Colonic mucosa (tissue), 4 donors: ENCODE measurements at places on chromosomes 3 and 15. TPM values are rescaled to one million over a fixed set of nuclear protein-coding genes. Genes with fewer than 3 reads are reported as not detected.
A peak's percentile ranks its signal among the peaks of the same experiment; 100 is the strongest.

DNA sequence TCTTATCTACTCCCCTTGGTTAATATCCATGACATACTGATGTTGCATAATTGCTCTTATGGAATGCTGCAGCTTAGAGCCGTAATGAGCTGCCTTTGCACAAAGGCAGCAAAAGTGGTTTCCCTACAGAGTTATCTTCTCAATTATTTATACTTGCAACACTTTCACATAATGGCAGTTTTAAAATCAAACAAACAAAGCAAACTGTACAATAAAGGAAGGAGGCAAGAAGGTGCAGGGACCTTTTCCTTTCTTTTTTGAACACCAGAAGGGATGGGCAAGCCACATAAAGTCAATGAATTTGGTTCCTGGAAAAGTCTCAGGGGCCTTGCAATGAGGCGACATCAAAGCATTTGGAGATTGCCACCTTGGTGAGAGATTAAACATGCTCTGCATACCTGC, 188.0 kb downstream of the MEIS2 start:
- no peak for DNase-seq

GRCh38 chr3:56297281-56297840, 170.9 kb downstream of the ERC2 start:
- DNase-seq: no peak

DNA sequence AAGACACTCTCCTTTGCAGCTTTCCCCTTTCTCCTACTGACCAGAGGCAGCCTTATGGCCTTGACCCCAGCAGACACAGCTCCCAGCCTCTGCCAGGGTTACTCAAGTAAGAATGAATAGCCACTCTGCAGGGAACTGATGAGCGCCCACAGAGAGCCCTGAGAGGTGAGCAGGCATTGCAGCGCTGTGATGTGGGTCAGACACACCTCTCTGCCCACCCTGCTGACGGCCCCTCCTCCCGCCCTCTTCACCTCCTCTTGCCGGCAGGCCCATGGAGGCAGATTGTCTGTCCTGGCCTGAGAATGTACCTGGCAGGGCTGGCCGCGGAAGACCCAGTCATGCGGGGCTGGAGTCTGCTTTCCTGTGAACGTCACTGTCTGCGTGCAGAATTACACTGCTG, 512.6 kb upstream of the PPP2R3A start:
- DNase-seq: no peak

DNA sequence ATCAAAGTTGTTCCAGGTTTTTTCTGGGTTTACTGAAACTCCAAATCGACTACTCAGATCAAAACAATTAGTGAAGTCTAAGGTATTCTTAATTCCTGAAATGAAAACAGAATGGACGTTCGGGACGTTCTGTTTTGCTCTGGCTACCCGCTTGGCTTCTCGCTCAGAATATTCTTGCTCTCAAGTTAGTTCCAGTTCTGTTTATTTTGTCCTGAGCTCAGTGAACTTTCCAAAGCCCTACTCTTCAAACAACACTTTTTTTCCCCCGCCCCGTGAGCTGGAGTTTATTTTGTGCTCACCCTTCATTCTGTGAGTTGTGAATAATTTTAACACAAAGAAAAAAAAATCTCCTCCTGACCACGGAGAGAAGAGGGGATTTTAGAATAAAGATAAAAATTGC, 72.6 kb downstream of the SAMMSON start:
- DNase-seq: no peak

DNA sequence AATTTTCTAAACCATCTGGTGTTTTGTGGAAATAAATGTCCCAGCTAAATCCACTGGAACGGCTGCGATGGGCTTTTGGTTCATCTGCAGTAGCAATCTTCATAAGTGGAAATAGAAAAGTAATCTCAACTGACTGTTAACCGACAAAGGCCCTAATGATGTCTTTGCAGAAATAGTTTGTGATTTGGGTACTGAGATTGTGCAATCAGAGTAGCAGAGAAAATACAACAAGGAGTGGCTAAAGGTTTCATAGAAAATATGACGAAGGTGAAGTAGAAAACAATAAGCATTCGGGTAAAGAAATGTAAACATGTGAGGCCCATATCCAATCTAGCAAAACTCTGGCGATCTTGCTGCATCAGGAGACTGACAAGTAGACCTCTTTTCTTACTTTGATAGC, 262.6 kb upstream of the MCTP2 start:
- no peak for DNase-seq

MNS1 gene
- 0.58 TPM for total RNA-seq

DNA sequence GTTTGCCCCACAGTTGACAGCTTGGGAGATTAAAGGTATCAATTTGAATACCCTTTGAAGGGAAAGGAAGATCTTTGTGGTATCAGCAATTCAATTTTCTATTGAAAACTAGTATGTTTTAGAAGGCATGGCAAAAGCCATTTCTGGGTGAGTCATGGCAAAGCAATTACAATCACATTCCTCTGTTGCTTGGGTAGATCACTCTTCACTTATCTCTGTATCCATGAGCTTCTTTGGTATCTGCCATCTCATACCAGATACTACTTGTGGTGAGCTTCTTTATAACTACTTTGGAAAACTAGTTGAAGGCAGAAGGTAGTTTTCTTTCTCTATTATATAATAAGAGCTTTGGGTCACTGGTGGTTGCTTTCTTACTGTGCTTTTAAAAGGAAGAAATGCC, 28.3 kb upstream of the LSAMP start:
- DNase-seq: no peak

- peak; percentile 80 for DNase-seq
These were observed 46.2 kb downstream of the TPRA1 start for GRCh38 chr3:127544192-127544802.

- DNase-seq: no peak
These were observed 542.2 kb downstream of the FOXP1 start for GRCh38 chr3:71041371-71041770.

- no peak for DNase-seq
These were observed 626.5 kb upstream of the DPPA4 start for GRCh38 chr3:109963831-109964230.

DNA sequence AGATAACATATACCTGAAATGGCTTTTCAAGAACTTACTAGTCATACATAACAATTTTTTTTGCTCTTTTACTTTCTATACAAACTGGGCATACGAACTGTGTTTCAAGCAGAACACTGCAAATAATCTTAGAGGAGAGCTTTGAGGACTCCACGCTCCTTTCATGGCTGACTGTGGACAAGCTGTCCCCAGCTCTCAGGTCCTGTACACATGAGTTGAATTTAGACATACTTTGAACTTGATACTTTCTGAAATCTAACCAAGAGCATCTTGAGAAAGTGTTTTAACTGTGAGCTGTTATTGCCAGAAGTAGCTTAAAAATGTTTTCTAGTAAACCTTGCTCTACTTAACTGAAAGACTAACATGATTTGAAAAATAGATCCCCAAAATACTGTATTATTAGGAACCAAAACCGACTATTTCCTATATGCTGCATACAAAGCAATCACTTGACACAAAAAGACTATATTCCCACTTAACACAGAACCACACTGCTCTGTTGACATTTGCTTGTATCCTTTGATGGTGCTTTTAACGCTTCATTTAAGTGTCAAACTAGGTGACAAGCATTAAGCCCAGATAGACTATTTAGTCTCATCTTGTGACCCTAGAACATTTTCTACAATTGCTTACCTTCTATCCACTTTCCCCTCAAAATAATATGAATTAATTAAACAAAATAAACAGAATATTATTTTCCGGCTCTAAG, 755.8 kb downstream of the ROBO1 start:
- DNase-seq: no peak

DNA sequence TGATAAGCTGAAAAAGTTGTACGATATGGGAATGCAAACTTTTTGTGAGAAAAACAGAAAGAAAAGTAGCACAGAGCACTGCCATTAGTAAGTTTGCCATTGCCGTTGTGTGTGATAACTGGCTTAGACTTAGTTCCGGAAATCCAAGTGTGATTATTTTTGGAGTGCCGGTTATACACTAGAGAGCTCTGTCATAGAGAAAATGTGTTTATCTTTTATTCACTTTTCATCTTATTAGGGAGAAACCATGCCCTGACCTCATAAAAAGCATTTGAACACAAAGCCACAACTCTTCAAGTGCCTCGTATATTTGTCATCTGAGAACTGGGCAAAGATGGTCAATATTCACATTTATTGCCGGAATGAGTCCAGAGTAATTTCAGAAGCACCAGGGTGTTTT, 36.1 kb downstream of the CTDSPL start:
- DNase-seq: no peak

DNA sequence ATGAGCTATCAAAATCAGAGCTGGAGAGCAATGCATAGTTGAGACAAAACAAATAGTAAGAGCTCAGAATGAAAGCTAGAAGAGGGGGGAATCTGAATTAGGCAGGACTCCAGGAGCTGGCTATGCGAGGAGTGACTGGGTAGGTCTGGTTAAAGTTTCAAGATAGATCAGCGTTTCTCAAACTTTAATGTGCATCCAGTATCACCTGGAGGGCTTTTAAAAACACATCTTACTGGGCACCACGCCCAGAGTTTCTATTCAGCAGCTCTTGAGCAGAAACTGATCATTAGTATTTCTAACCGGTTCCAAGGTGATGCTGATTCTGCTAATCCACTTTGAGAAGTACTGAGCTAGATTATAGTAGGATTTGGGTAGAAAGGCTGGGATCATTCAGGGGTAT, 96.2 kb upstream of the ACP3 start:
- DNase-seq: no peak

DNA sequence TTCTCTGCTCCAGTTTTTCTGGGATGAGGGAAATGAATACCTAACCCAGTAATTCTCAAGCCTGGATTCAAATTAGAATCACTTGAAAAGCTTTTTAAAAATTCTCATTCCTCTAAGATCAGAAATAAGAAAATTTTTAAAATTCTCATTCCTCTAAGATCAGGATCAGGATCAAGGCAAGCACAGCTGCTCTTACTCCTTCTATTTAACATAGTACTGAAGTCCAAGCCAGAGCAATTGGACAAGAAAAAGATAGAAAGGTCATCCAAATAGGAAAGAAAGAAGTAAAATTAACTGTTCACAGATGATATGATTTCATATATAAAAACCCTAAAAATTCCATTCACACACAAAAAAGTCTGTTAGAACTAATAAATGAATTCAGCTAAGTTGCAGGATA, 24.2 kb upstream of the CLRN1 start:
- no peak for DNase-seq

DNA sequence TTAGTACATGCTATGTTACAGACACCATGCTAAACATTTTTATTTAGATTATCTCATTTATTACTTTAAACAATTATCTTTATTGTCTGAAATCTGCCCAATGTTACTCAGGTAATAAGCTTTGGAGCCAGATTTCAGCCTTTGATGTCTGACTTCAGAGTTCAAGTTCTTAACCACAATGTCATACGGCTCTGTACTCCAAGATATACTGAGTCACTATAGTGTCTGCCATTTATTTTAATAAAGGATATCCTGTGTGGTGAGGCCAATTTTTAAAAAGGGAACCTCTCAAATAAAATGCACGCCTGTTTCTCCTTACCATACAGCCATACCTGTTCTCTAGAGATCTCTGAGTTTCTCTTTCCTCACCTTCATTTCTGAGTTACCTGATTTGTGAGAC, 193.1 kb downstream of the EPHA3 start:
- DNase-seq: no peak

- no peak for DNase-seq
These were observed 15.9 kb upstream of the SKOR1 start for GRCh38 chr15:67809441-67809840.

- DNase-seq: no peak
These were observed 96.7 kb downstream of the SV2B start for GRCh38 chr15:91196768-91197167.

CHRD gene
- 2.0 TPM for total RNA-seq

GRCh38 chr15:30991255-30992235, at the start of gene MTMR10:
Gene MTMR10, minus strand, starts transcription at chr15:30991628. Its CDS starts 122 bp downstream, at chr15:30991506.
- DNase-seq: peak; percentile 78

DNA sequence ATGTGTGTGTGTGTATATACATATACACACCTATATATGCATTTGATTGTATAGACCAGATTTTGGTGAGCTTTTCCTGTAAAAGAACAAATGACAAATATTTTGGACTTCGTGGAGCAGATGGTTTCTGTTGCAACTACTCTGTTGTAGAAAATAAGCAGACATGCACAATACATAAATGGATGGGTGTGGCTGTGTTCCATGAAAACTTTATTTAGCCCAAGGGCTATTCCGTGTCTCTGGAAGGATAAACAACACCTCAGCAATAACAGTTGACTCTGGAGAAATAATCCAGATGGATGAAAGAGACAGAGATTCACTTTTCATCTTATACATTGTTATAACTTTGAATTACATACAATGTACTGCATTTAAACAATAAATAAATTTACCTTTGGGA, 441.4 kb downstream of the CNTN3 start:
- no peak for DNase-seq

DNA sequence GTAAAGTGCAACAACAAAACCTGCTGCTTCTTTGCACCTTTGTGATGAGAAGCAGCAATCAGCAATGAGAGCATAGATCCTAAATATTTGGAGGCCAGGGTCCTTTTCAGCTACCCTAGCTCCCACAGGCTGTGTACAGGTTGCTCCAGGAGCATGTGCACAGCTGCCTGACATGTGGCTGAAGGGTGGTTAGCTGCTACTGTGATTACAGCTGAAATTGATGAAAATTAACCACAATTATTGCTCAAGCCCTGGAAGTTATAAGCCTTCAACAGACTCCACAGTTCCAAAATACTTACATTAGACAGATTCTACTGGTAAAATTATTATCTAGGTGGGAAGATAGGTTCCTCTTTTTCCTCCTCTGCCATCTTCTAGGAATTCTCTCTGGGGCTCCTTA, 28.5 kb downstream of the COMMD2 start:
- no peak for DNase-seq

SCAANT1 gene
- not detected for total RNA-seq

DNA sequence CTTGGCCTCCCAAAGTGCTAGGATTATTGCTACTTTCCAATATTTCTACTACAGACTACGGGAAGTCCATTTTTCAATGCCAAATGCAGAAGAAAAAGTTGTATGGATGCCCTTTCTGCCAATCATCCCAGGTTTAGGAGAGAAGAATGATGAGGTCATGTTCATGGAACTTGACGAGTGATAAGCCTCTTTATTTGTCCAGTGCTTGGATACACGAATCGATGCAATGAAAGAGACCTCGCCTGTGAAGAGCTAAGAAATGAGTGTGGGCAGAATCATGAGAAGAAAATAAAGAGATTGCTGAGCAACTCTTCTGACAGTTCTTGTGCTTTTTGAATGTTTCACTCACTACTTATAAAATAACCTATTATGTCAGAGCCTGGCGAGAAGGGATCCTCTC, 996 bp upstream of the SLC28A1 start:
- DNase-seq: no peak
